Cardiac muscle cell (in vitro differentiated cells and primary cell): ENCODE measurements at places on chromosomes 13 and 19. TPM values are rescaled to one million over a fixed set of nuclear protein-coding genes. Genes with fewer than 3 reads are reported as not detected.

GRCh38 chr13:78497702-78498355 lies 105.5 kb downstream of the POU4F1 start:
- no peak for DNase-seq
- H3K27ac ChIP-seq, result no peak overlapping the region
- H3K36me3 ChIP-seq, result no peaks in the 10 kb centered on the region
- no peak overlapping the region for H3K4me3 ChIP-seq
- H3K27me3 ChIP-seq, result no peaks in the 10 kb centered on the region

CDX2 gene
- total RNA-seq, result not detected in 2 replicates

- no peaks in the 10 kb centered on the region for H3K36me3 ChIP-seq
- H3K4me3 ChIP-seq, result no peak overlapping the region
- no peak overlapping the region for H3K27ac ChIP-seq
- no peak for DNase-seq
- H3K27me3 ChIP-seq, result no peaks in the 10 kb centered on the region
These were observed 42.0 kb upstream of the TDRD3 start for GRCh38 chr13:60355056-60355455.

DNA sequence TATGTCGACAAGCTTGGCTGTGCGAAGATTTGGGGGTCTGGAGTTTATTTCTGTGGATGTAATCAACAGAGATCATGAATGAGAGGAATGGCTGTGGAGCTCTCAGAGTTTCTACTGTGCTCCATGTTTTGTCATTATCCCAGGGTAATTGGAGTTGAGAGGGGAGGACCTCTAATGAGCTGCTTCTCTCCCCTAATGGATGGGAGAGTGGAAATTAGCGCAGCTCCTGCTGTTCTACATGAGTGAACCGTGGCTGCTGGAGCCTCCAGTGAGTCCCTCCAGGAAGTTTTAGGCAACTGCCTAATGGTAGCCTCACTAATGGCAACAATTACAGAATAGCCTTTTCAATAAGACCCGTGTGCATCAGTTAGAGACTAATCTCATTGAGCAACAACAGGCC lies 31.3 kb upstream of the FGF9 start:
- no peaks in the 10 kb centered on the region for H3K4me1 ChIP-seq
- no peaks in the 10 kb centered on the region for H3K27me3 ChIP-seq
- no peak for DNase-seq
- H3K36me3 ChIP-seq, result no peaks in the 10 kb centered on the region
- no peak overlapping the region for H3K4me3 ChIP-seq
- no peak overlapping the region for H3K27ac ChIP-seq

DNA sequence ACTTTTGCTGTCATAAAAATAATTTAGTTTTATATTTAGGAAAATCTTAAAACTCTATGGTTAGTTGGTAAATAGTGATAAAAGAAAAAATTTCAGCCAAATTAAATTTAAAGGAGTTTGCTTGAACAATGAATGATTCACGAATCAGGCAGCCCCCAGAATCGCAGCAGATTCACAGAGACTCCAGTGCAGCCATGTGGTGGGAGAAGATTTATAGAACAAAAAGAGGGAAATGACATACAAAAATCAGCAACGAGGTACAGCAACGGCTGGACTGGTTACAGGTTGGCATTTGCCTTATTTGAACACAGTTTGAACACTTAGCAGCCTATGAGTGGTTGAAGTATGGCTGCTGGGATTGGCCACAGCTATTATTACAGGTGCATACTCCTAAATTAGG lies 96.4 kb upstream of the MYCBP2 start:
- H3K27ac ChIP-seq, result no peak overlapping the region
- no peaks in the 10 kb centered on the region for H3K4me1 ChIP-seq
- H3K36me3 ChIP-seq, result no peaks in the 10 kb centered on the region
- DNase-seq, result no peak
- no peak overlapping the region for H3K4me3 ChIP-seq
- H3K27me3 ChIP-seq, result no peaks in the 10 kb centered on the region

GRCh38 chr13:49643035-49643646 lies 14.8 kb downstream of the ARL11 start:
- no peaks in the 10 kb centered on the region for H3K27me3 ChIP-seq
- H3K4me3 ChIP-seq, result no peak overlapping the region
- H3K4me1 ChIP-seq, result no peaks in the 10 kb centered on the region
- H3K36me3 ChIP-seq, result no peaks in the 10 kb centered on the region
